ENCODE measurements at places on chromosomes 1 and 21.

- no peak for DNase-seq
Measured at GRCh38 chr1:161954466-161954865, 69.2 kb downstream of the OLFML2B start.

DNA sequence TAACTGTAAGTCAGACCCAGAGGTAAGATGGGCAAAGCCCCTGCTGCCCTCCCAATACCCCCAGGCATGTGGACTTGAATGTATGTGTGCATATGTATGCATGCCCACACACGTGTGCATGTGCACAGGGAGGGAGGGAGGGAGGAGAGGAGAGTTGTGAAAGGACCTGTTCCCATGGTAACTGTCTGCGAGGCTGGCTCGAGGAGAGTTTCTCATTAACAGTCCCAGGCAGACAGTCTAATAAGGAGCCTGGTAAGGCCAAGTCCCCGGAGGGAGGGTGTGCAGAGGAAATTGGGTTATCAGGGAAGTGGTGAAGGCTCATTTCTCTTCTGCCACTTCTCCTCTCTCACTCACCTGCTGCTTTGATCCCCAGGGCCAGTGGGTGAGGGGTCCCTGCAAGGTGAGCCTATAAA, 74.9 kb downstream of the NFASC start:
- no peak for DNase-seq

- DNase-seq = no peak
Measured at GRCh38 chr1:47523835-47524215, 86.0 kb downstream of the FOXD2 start.

DNA sequence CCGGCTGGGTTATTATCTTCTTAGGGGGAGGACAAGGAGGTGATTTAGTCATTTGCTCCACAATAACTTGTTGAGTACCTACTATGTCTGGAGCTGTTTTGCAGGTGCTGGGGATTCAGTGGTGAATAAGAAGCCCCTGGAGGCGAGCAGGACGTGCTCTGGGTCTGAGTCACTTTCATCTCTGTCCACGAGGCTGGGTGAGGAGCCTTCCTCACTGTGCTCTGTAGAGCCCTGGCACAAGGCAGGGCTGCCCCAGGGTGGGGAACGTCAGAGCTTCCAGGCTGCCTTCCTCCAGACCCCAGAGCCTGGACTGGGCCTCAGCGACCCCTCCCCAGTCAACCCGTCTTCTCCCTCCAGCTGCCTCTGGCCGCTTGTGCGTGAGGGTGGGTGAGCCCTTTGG, 2.5 kb upstream of the PADI6 start:
- DNase-seq = peak; percentile 83

- no peak for DNase-seq
Measured at GRCh38 chr1:12692967-12693782, 22.7 kb upstream of the AADACL3 start.

DNA sequence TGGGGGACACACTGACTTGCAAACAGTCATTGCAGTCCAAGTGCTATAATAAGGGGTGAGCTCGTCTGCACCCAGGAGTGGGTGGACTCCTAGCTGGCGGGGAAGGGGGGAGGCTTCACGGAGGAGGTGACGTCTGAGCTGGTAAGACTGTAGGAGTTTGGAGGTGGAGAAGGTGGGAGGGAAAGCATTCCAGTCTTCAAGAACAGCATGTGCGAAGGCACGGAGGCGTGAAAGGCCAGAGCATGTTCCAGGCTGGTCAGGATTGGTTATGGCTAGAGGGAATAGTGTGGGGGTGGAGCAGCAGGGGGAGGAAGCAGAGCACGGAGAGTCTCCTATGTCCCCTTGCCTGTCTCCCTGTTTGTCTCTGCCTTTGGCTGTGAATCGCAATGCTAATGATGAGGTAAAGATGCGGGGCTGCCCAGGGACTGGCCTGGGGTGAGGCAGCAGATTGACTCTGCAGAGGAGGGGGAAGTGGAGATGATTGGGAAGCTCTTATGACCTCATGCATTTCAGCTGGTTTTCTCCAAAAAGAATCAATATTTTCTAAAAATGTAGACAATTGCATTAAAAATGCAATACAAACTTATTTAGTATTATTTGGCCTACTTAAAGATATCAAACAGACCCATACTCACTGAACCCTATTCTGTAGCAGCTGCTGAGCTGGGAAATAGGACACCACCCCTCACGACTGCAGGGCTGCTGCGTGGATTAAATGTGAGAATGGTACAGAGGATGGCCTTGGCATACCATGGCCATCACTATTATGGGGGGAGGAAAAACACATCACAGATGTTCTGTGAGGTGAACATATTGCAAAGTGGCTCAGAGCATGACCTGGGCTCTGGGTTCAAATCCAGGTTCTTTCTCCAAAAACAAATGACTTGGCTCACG, 2.6 kb upstream of the ZNF436 start:
- DNase-seq = no peak

DNA sequence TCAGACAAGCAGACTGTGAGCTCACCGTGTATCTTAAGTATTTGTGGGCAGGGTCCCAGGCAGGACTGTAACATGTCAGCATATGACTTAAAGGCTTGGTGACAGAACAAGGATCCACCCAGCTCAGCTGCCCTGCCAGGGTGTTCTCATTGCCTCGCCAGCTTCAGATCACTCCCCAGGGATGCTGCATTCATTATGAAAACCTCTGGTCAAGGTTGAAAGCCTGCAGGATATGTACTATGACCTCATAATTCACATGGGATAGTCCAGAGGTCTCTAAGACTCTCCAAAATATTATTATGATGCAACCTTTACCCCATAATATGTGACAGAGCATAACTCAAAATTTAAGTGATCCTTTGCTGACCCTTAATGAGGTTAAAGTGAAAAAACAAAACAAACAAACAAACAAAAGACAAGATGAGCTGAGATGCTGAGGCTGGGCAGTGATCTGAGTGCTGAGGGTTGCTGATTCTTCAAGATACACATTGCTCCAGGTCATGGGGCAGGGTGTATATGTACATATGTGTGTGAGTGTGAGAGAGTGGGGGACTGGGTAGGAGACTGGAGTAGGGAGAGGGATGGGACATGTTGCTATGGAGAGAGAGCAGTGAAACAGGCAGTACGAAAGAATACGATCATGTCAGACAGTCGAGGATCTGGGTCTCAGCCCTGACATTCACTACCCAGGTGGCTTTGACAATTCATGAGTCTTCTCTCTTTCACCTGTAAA, 98.8 kb upstream of the DUSP10 start:
- DNase-seq = peak; percentile 63

DNA sequence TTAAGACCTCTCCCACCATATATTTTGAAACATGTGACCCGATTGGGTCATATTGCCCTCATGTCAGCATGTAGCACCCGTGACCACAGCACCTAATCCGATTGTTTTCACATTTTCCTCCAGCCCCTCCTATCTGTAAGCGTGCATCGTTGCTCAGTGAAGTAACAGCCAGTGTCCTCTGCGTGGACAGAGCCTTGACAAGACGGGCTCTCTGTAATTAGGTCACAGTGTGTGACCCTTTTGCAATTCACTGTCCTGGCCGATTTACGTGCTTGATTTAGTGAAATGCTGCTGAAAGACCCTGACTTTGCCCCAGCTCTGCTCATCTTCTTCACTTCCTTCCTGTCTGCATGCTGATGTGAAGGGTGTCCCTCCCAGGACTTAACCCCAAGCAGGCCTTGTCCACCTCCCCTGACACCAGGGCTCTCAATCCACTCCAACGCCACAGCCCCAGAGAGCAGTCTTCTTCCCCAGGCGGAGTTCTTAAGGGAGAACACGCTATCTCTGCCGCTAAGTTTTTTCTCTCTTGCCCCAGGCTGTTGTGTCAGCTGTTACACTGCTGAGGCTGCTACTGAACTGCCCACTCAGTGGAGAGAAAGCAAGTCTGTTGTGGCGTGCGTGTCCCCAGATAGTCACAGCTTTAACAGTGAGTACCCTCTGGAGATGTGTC, 19.4 kb downstream of the URB2 start:
- no peak for DNase-seq

- DNase-seq = no peak
Measured at GRCh38 chr1:89287181-89288050, 14.8 kb upstream of the GBP5 start.

GRCh38 chr1:58670181-58670580, 29.7 kb downstream of the MYSM1 start:
- no peak for DNase-seq

DNA sequence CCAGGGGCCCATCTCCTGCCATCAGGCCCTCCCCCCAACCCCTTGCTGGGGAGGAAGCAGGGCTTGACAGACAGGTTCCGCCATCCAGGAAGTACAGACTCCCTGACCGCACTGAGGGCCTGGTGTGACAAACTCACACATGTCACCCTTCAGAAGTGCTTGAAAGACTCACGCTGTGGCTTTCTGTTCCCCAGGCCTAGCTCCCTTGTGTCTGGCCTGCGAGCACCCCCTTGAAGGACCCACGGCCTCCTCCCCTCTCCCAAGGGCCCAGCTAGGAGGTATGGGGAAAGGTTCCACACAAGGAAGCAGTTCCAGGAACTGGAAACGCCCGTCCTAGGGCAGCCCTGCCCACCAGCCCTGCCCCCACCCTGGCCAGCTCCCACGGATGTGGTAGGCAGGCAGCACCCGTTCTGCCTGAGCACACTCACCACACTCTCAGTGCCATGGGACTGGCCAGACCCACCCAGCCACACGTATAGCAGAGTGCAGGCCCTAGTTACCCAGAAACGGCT, 26.7 kb downstream of the SLC2A1 start:
- peak; percentile 71 for DNase-seq

All from Daoy (cell line).